ENCODE measurements at places on chromosomes 6 and 20.

DNA sequence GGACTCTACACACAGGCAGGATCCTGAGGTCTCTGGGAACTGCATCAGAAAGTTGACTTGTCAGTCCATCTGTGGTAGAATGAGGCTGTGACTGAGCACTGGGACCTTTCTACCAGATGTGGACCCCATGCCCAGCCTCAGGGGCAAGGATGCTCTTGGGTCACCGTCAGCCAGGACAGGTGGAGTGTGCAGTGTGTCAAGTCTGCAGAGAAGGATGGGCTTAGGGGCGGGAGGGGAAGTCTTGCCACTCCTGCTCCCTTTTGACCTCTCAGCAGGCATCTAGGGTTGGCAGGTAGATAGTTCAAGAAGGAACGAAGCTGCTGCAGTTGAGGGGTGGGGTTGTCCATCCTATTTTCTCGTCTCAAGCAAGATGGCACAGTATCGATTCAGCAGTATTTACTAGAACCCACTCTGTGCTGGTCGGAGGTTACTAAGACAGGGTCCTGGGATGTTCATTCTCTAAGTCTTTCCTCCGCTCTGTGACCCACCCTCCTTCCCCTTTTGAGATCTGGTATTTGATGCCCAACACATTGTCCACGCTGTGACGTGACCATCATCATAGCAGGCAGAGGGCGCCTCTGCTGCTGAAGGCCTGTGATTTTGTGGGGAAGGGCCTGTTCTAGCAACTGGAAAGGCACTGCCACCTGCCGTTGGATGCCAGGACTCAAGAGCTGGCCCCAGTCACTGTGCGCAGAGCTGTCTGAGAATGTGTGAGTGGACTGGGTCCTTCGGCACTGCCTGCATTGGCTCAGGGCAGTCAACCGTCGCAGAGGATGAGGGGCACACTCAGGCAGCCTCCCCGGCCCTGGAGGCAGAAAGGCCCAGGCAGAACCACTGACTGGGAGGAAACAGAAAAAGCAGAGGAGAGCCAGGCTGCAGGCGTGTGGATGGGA lies 23.2 kb downstream of the RBCK1 start:
- peak; percentile 94 for DNase-seq

GRCh38 chr20:39660226-39660625 lies 698.1 kb downstream of the DHX35 start:
- DNase-seq = no peak

GRCh38 chr6:98514073-98514720 lies 320.2 kb upstream of the POU3F2 start:
- no peak for DNase-seq

DNA sequence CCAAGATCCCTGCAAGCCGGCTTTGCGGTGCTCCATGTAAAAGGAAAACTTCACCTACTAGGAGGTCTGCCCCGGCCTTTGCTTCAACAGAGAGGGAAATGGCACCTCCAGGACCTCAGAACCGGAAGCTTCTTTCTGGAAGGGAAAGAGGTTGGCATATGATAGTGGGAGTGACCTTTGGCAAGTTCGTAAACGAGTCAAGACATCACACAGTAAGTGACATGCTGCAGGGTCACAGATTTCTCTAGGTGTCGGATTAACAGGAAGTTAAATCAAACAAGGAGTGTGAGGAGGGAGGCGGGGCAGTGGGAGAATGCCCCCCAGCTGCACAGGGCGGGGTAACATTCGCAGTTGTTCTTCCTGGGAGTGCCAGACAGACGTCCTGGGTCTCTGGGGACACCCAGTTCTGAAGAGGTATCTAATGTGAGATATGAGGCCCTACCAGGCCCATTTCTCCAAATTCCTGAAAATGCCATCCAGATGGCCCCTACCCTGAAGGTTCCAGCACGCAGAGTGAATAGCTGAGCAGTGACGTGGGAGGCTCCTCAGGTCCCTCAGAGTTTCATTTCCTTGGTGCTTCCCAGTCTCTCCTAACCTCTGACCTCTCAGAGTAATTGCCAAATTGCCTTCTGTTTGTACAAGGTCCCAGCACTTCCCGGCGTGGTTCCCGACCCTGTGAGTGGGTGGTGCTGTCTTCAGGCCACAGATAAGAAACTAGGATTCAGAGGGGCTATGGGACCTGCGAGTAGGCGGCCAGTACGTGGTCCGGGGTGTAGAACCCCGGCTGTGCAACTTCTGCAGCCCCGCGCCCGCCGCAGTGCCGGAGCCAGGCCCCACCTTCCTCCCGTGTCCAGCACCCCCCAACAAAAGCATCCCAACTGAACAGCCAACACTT lies 1.9 kb downstream of the RRBP1 start:
- no peak for DNase-seq

DNA sequence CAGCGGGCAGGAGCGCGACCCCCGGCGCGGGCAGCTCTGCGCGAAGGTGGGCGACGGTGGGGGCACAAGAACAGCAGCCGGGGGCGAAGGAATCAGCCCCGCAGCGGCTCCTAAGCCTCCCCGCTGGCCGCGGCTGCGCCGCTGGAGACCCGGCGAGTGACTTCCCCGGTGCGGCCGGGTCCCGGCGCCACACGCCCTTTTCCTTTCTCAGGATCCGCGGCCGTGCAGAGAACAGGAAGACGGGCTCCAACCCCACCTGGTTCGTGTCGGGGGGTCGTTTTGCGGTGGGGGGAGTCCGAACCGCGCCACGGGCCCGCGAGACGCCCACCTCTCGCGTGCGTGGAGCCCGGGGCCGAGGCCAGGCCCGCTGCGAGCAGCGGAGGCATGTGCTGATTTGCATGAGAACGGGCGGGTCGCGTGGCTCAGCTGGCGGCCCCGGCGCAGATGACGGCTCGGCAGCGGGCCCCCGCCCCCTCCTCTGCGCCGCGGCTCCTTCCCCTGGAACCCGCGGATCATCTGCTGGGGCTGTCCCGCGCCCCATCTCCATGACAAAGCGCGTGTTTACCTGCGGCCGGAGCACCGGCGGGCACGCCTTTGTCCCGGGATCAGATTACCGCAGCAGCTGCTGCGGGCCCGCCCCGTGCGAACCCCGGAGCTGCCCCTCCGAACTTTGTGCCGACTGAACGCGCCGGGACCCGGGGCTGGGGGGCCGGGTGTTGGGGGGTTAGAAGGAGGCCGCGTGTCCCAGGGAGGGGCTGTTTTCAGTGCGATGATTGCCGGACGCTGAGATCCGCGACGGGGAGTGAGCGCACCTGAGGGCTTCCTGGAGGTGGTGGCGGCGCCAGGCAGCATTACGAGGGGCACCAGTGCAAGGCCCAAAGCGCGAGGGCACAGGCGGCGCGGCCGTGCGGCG lies 4.9 kb upstream of the DLL1 start:
- DNase-seq = peak; percentile 88

- no peak for DNase-seq
These were observed 17.8 kb upstream of the CCR6 start for GRCh38 chr6:167105060-167105459.

DNA sequence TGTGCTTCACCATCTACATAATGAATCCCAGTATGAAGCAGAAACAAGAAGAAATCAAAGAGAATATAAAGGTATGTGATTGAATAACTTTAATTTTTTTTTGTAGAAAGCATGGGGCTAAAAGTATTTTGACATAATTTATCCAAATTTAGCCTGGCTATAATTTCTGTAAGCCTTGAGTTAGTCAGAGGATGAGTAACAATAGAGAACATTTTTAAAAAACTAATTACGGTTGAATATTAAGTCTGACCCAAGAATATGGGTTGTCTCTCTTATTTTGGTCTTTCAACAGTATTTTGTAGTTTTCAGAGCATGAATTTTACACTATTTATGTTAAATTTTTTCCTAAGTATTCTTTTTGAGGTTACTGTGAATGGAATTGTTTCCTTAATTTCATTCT lies 2.5 kb downstream of the GMNN start:
- DNase-seq = no peak

GRCh38 chr6:88359530-88360202 lies 193.5 kb upstream of the CNR1 start:
- no peak for DNase-seq

GRCh38 chr6:131427434-131428058 lies 145.5 kb upstream of the ARG1 start:
- DNase-seq = no peak

GRCh38 chr20:62788607-62789006 lies 7.7 kb upstream of the MRGBP start:
- no peak for DNase-seq

All from NCI-H526 (cell line).